Liver (tissue), 10 donors: ENCODE measurements at places on chromosomes 7 and 10. TPM values are rescaled to one million over a fixed set of nuclear protein-coding genes. Genes with fewer than 3 reads are reported as not detected.

Gene GJC3
- total RNA-seq, result 0.09 TPM

Gene DNAJB6
- 46.6 TPM for total RNA-seq

DNA sequence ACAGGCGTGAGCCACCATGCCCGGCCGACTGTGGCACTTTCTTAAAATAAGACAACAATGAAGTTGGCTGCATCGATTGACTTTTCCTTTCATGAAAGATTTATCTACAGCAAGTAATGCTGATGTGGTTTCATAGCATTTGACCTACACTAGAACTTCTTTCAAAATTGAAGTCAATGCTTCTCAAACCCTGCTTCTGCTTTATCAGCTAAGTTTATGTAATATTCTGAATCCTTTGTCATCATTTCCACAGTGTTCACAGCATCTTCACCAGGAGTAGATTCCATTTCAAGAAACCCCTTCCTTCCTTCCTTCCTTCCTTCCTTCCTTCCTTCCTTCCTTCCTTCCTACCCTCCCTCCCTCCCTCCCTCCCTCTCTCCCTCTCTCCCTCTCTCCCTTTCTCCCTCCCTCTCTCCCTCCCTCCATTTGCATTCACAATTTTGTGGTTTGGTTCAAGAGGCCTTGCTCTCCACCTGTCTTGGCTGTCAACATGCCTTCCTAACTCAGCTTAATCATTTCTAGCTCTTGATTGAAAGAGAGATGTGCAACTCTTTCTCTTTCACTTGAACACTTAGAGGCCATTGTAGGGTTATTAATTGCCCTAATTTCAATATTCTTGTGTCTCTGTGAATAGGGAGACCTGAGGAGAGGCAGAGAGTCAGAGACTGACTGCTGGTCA is 52.1 kb downstream of the HDAC9 start:
- DNase-seq, result no peak

DNA sequence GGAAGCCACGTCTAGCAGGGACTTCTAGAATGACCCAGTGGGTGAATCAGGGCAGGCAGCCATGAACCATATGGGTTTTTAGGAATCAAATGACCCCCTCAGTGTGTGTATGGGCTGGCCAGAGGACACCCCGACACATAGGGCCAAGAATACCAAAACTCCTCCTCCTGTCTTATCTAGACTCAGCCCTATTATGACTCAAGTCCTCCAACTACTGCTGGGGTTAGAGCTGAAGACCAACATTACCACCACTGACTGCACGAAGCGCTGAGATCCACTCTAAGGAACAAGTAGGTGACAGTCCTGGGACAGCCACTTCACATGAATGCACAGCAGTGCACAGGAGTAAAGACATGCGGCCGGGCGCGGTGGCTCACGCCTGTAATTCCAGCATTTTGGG is 11.5 kb upstream of the SVOPL start:
- no peak for DNase-seq

GRCh38 chr7:136953386-136953785 is 84.9 kb downstream of the CHRM2 start:
- DNase-seq, result no peak

Gene DUS4L
- 3.6 TPM for total RNA-seq

Gene AMPH
- 0.19 TPM for total RNA-seq

DNA sequence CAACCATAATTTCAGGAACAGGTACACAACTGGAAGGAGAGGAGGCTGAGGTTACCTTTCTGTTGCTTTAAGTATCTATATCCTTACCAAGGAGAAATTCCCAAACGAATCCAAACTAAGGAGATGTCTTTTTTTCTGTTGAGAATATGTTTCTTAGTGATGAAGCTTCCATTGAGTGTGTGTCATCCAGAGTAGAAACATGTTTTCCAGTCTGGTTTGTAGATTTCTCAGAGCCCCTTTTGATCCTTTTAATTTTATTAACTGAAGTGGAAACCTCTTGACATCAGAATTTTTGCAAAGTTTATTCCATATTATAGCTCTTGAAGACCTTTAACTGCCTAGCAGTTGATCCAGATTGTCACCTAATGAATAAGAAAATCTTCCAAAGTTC is 207.1 kb upstream of the FERD3L start:
- no peak for DNase-seq

DNA sequence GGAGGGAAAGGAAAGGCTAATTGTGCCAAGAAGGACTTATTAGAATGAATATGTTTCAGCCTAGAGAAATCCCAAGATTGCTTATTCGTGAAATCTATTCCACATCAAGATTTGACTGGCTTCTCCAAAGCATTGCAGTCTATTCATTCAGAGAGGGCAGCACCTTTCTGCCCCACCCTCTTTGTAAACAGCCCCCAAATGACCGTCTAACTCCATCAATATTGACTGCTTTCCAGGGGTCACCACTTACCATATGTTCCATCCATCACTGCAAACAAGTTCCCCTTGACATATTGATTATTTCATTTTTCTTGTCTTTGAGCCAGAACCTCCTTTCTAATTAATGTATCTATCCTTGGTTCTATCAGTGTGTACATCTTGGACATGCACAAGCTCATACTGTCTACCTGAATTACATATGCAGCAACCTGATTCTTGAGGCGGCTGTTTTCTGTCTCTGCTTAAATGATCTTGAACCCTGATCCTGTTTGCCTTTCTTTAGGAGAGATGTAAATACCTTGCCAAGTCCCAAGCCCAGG is 44.2 kb upstream of the PTER start:
- DNase-seq, result no peak

Gene OR2A5
- not detected for total RNA-seq

DNA sequence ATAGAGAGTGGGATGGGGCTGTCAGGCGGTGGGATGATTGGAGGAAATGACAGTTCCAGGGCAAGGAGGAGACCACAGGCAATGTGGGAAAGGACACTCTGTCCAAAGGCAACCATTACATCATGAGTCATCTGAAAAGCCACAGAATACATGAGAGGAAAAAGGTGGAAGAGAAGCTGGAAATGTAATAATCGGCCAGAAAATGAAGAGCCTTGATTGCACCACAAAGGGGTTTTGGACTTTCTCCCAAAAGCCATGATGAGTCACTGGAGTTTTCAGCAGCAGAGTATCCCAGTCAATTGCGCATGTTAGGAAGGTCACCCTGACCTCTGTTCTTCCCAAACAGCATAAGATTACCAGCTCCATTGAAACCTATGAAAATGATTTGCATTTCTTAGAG is 222.0 kb downstream of the LHFPL3 start:
- DNase-seq, result no peak

DNA sequence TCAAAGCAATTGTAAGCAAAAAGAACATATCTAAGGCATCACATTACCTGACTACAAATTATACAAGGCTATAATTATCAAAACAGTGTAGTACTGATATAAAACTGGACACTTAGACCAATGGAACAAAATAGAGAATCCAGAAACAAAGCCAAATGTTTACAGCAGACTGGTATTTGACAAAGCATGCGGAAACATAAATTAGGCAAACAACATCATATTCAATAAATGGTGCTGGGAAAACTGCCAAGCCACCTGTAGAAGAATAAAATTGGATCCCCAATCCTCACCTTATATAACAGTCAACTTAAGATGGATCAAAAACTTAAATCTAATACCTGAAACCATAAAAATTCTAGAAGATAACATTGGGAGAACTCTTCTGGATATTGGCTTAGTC is 240.8 kb upstream of the POM121L12 start:
- no peak for DNase-seq

GRCh38 chr7:154776350-154776749 is 226.6 kb downstream of the PAXIP1 start:
- no peak for DNase-seq

Gene TSPAN12
- 16.6 TPM for total RNA-seq

Gene GSAP
- total RNA-seq, result 24.2 TPM

Gene ZNF365
- total RNA-seq, result not detected

- no peak for DNase-seq
Observed at GRCh38 chr10:130489891-130490290, 353.7 kb downstream of the GLRX3 start.

Gene MET
- 41.9 TPM for total RNA-seq

Gene MRLN
- not detected for total RNA-seq

GRCh38 chr10:8852546-8852945 is 798.1 kb downstream of the GATA3 start:
- no peak for DNase-seq

- DNase-seq, result no peak
Observed at GRCh38 chr10:91691981-91692380, 59.1 kb upstream of the PPP1R3C start.

- no peak for DNase-seq
Observed at GRCh38 chr10:26214551-26215395, 1.8 kb upstream of the GAD2 start.

Gene SFTPA1
- total RNA-seq, result not detected

Gene ATRNL1
- total RNA-seq, result 9.3 TPM

GRCh38 chr10:91076991-91077548 is 143.4 kb upstream of the PCGF5 start:
- DNase-seq, result no peak

Gene TUBAL3
- total RNA-seq, result 0.75 TPM

- DNase-seq, result no peak
Observed at GRCh38 chr7:105718511-105718925, 137.2 kb upstream of the EFCAB10 start.

GRCh38 chr10:96935148-96935547 is 103.0 kb downstream of the LCOR start:
- no peak for DNase-seq

- DNase-seq, result no peak
Observed at GRCh38 chr10:48444266-48444665, 137.8 kb downstream of the MAPK8 start.

GRCh38 chr7:138776166-138776833 is 21.5 kb upstream of the TMEM213 start:
- no peak for DNase-seq

DNA sequence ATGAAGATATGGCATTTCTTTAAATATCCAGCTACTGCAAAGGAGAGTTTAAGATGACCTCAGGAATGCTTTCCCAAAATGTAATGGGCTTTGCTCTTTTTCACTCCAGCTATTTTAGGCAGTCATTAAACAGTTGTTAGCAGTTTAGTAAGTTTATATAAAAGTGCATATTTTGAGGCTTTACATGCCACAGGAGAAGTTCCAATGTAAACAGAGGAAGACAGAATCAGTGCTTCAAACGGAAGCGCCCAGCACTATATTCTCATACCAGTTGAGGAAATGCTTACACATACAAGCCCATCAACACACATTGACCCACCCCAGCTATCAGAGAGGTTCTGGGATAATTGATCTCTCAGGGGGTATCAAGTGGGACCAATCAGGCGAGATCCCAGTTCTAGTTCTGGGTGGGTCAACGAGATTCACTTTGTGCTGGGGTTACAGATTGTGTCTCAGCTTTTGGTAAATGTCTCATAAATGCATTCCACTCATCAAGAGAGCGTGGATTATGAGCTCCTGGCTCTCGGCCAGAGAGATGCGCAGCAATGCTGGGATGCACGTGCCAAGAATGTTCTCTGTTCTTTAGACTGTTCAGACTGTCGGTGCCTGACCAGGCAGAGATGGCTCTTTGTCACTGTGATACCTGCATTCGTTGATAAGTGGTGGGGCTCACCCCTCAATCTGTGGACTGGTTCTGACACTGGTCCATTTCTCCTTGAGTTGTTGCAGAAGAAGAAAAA is 55.0 kb downstream of the CACNB2 start:
- DNase-seq, result no peak

GRCh38 chr7:157990226-157990880 is 597.3 kb downstream of the PTPRN2 start:
- no peak for DNase-seq

GRCh38 chr10:61438141-61438988 is 14.8 kb downstream of the TMEM26 start:
- no peak for DNase-seq

GRCh38 chr7:107596881-107597581 is 17.0 kb downstream of the BCAP29 start:
- DNase-seq, result no peak
